ENCODE measurements at places on chromosomes 1 and 21.

DNA sequence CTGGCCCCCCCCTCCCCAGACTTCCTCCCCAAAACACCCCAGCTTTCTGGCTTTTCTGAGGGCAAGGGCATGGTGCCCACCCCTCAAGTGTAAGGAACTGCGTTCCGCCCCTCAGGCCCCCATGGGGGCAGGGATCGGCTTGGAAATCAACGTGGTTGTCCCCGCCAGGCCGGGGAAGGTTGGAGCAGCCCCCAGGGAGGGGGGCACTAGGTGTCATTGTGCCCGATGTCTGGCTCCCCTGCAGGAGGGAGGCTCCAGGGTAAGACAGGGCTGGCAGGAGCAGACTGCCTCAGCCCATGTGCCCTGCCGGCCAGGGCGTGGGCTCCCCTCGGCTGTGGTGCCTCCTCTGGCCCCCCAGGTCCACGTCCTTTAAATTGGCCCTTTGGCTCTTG, 7.4 kb upstream of the TFAP2E start:
- DNase-seq = no peak

- no peak for DNase-seq
Measured at GRCh38 chr1:1019122-1019999, 559 bp upstream of the AGRN start.

DNA sequence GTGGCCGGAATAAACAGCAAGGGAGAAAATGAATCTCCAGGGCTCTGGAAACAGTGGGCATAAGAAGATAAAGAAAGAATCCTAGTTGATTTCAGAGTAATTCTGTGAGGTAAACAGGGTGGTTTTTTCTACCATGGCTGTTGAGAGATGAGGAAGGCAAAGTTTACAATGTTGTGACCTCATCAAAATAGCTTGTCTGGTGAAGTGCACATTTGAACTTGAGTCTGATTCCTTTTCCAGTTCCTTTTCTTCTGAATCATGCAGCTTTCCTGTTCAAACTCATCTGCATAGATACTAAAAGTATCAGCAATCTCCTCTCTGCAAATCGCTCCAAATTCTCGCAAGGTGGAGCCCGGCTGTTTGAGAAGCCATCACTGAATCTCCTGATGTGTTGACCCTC, 161.7 kb downstream of the PLPP3 start:
- no peak for DNase-seq

DNA sequence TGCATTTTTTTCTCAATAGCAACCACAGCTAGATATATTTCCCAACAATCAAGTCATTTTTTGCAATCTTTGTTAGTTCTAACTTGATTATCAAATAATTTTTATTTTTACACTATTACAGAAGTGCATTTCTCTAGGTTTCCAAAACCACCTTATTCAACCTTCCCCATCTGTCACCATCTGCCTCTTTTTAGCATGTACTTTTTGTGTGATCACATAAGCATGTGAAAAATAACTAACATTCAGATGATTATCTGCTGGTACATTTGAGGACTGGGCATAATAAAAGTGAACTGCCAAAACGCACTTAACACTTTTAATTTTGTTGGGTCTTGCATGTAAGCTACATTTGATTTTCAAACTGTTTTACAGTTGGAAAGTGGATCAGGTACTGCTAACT, 291.5 kb downstream of the AKT3 start:
- DNase-seq = no peak

GRCh38 chr1:202192770-202193613, 607 bp upstream of the LGR6 start:
- DNase-seq = no peak

DNA sequence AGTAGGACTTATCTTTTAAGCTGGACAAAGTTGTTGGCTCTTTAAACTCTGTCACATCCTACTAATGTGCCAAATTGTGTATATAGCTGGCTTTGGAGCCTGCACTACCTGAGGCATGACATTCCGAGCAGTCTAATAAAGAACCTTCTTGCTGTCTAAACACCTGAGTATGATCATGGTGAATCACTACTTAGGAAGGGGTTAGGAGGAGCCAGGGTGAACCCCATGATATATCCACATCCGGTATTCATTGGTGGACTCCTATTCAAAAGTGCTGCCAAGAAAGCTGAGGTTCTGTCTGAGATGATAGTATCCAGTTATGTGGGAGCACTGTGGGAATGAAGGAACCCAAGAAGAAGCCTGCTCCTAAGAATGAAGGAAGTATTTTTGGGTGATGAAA, 27.1 kb downstream of the CRNN start:
- DNase-seq = no peak

DNA sequence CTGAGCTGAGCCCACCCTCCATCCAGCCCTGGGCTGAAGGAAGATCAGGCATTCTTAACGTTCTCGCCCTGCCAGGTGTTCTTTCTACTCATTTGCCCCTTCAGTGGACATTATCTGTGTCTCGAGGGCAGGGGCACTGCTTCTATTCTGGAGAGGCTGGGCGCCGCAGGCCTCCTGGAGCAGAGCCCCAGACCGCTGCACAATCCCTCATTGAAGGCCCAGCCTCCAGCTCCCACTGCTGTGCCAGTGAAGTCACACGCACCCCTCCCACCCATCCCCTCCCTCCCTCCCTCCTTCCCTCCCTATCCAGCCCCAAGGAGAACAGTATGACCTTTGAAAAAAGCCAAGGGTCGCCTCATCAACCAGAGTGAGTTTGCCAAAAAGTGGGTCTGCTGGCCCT, 76.7 kb downstream of the NFASC start:
- no peak for DNase-seq

- no peak for DNase-seq
Measured at GRCh38 chr21:14119038-14119437, 91.7 kb downstream of the LIPI start.

DNA sequence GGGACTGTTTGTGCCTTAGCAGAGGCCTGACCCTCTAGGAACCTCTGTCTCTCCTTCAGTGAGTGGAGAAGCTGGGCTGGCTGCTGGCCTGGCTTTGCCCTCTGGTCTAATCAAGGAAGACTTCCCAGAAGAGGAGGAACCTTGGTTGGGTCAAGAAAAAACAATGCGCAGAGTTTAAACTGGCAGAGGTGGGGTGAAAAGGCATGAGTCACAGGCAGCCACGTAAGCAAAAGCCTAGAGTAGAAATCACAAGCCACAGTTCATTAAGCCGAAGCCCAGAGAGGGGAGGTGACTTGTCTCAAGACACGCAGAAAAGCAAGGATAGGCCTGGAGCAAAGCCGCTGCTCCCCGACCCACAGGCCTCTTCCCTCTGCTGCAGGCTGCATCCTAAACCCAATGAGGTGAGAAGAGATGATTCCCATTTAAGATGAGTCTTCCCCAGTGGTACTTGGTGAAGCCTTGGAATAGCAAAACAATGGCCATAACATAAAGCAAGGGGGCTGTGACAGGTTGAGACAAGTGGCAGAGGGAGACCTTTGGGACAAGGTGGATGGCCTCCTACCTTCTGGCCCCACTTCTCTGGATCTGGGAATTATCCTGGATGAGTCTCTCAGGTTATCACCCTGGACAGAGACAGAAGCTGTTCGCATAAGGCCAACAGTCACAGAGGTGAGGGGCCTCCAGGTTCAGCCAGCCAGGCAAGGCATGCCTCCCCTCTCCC, 7.7 kb downstream of the PDZK1IP1 start:
- no peak for DNase-seq

- no peak for DNase-seq
Measured at GRCh38 chr1:106536741-106537140, 519.7 kb upstream of the PRMT6 start.
